ENCODE measurements at places on chromosomes 4 and X. TPM values are rescaled to one million over a fixed set of nuclear protein-coding genes. Genes with fewer than 3 reads are reported as not detected.

- DNase-seq, result peak; percentile 18
Observed at GRCh38 chrX:19670854-19671620, 155.7 kb upstream of the MAP3K15 start.

DNA sequence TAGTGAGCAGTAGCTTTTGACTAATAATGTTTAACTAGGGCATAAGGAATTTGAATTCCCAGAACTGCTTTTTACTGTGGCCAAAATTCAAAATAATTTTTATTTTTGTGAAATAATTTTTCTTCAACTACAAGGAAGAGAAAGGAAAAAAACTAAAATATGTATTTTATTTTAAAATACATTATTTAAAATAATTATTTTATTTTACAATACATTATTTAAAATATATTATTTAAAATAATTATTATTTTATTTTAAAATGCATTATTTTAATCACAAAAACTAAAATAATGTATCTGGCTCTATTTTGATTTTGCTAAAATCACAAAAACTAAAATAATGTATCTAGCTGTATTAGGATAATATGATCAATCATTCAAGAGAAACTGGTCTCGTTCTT lies 210.4 kb downstream of the RELL1 start:
- DNase-seq, result no peak

DNA sequence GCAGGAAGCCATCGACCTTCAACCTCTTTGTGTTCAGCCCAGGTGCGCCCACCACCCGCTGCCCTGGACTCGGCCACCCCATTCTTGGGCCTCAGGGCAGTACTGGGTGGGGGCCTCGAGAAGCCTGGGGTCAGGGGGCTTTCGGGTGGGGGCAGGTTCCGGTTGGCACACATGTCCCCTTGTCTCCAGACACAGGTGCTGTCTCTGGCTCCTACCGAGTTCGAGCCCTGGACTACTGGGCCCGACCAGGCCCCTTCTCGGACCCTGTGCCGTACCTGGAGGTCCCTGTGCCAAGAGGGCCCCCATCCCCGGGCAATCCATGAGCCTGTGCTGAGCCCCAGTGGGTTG lies 7.4 kb upstream of the FGFRL1 start:
- no peak for DNase-seq

DNA sequence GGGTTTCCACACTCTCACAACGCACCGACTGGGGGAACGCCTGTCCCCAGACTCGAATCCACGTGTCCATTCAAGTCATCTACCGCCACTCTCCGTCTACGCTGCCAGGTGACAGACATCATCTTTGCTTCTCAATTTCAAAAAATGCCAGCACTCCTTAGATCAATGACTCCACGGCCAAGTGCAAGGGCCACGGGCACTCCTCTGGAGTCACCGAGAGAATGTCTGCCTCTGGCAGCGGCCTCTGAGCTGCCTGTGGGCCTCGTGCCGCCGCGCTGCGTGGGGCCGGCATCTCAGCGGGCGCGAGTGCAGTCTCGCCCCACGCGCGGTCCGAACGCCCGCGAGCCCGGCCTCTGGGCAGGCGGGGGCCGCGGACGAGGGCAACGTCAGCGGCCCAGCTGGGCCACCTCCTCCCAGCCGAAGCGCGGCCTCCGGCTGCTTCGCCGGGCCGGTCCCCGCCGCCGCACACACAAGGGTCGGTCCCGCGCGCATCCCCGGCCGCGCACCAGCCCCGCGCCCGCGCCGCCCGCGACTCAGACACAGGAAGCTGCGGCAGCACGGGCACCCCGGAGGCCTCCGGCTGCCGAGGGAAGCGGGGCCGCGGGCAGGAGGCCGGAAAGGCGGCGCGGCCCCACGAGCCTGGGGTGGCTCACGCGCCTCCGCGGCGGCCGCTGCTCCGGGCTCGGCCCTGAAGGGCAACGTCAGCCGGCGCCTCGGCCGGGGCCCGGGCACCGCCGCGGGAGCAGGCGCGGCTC lies 450 bp downstream of the ACSL1 start:
- DNase-seq, result no peak

Gene NDP
- total RNA-seq, result 0.14 TPM

Gene FAM47B
- total RNA-seq, result not detected

Measured in heart right ventricle (tissue), 16 donors.